ENCODE measurements at places on chromosomes 11 and 22.

DNA sequence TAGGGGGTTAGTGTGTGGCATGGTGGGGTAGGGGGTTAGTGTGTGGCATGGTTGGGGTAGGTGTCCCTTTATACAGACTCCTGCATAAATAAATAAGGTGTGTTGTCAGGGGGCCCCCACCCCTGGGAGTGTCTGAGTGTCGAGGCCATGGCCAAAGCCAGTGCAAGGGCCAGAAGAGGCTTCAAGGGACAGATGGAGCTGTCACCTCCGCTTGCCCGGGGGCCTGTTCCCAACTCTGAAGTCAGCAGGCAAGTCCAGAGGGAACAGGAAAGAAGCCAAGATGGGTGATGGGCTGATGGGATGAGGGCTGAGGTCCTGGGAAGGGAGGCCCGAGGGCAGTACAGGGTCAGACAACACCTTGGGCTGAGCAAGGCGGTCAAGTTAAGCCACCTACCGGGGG is 997.8 kb downstream of the BRD1 start:
- DNase-seq = no peak

GRCh38 chr11:38756537-38756936 is 2158.5 kb upstream of the RAG2 start:
- no peak for DNase-seq

DNA sequence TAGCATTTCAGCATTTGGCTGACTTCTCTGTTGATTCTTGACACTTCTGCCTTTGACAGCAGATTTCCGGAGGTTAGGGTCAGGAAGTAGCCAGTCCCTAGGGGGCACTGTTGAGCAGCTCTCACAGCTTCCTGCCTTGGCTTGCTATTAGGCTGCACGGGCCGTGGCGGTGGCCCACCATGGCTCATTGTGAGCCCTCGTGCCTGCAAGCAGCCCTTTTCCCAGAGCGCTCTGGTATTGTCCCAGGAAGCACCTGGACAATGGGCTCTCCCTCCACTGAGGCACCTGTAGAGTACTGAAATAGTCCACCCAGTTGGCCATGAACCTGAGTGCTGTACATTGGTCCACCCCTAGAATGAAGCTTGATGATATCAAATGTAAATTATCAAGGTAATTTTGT is 100.2 kb upstream of the GAL start:
- DNase-seq = peak; percentile 20

- DNase-seq = no peak
Measured at GRCh38 chr11:131904756-131905155, 534.3 kb downstream of the NTM start.

DNA sequence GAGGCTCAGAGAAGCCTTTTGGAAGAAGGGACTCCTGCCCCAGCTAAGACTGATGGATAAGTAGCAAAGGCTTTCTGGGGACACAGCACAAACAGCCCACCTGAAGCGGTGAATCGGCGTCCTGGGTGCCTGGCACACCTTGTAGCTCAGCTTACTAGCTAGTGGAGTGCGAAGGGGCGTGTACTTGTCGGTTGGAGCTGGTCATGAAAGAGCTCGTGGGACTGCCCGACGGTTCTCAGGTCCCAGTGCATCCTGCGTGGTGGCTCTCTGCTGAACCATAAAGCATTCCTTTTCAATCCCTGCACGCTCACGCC is 690 bp upstream of the UVRAG start:
- no peak for DNase-seq

DNA sequence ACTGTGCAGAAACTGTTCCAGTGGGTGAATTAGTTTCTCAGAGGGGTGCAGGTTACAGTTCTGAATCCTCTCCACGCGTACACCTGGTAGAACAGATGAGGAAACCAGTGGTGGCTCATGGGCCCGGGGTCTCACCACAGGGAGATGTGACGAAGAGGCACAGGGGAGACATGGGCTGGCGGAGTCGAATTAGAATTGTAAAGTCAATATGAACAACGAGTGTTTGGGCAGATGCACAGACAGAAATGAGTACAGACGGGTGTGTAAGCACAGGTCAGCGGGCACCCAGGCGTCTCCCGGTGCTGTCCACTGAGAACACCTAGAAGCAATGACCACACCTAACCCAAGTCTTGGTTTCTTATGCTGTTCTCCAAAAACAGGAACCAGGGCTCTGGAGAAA is 41.8 kb downstream of the GNB1L start:
- DNase-seq = no peak

- DNase-seq = no peak
Measured at GRCh38 chr11:95680169-95680929, 109.2 kb downstream of the FAM76B start.

DNA sequence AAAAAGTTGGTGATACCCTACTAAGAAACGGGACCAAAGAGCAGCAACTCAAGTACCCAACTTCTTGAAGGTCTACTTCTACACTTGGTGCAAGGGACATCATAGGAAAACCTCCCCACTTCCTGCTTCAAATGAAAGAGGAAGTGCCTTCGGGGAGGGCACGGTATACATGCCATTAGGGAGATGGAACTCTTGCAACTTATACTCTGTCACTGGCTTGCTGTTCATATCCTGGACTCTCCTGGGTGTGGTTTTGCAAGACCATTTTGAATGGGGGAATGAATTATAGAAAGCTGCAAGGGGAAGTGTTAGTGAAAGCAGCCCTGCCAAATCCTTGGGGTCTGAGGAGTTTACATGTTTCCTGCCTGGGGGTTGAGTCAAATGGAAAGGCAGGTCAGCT is 41.9 kb downstream of the CSNK2A3 start:
- peak; percentile 11 for DNase-seq

- DNase-seq = no peak
Measured at GRCh38 chr11:64788321-64789215, 10.2 kb upstream of the SF1 start.

- no peak for DNase-seq
Measured at GRCh38 chr22:32743046-32743445, 58.5 kb upstream of the TIMP3 start.

- DNase-seq = no peak
Measured at GRCh38 chr11:92443199-92443598, 218.6 kb downstream of the FAT3 start.

GRCh38 chr22:45832959-45833580 is 143.9 kb downstream of the WNT7B start:
- DNase-seq = no peak

DNA sequence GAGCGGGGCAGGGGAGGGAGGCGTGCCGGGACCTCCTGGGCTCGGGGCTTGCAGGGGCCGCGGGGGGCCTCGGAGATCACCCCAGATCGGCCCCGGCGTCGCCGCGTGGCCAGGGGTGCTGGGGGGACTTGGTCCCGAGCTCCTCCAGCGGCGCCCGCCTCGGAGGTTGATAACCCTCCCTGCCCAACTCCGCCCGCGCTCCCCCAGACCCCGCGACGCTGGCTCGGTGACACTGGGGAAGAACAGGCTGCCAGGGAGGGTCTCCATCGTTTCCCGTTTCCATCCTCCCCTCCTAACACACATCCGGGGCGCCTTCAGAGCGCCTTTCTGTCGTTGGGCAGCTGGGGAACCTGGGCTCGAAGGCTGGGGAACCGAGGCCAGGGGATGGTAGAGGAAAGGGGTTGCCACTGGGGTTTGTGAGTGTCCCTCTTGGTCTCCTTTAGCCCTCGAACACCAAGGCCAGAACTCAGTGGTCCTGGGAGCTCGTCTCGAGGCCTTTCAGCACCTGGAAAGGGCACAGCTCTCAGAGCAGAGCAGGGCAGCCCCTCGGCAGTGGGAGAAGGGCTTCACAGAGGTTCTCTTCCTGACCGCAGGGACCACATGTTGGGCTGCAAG is 431 bp downstream of the SLC37A2 start:
- DNase-seq = no peak

GRCh38 chr11:46271875-46272815 is 5.3 kb upstream of the CREB3L1 start:
- no peak for DNase-seq

- no peak for DNase-seq
Measured at GRCh38 chr22:34019190-34019845, 99.0 kb upstream of the LARGE1 start.

DNA sequence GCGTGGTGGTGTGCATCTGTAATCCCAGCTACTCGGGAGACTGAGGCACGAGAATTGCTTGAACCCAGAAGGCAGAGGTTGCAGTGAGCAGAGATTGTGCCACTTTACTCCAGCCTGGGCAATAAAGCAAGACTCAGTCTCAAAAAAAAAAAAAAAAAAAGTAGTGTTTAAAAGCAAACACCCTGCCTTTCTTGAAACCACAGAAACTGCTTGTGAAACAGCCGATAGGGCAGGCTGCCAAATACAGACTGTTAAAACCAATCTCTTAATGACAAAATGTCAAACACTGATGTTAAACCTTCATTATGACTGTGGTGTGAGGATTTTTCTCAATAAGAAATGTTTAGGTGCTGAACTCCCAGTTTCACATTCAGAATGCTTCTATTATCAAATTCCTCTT is 27.3 kb downstream of the MARK2 start:
- DNase-seq = no peak

- no peak for DNase-seq
Measured at GRCh38 chr11:73869332-73869949, 7.2 kb downstream of the COA4 start.

- DNase-seq = peak; percentile 64
Measured at GRCh38 chr11:36211761-36212430, 77.3 kb downstream of the COMMD9 start.

- DNase-seq = no peak
Measured at GRCh38 chr22:31056986-31057599, 24.0 kb upstream of the SMTN start.

GRCh38 chr11:58927393-58928106 is 11.7 kb upstream of the GLYATL1 start:
- DNase-seq = peak; percentile 9

GRCh38 chr11:70209391-70209912 is 6.4 kb downstream of the FADD start:
- DNase-seq = no peak

GRCh38 chr22:37248251-37248650 is 4.2 kb upstream of the RAC2 start:
- DNase-seq = no peak

GRCh38 chr11:67409261-67409666 is 5.4 kb downstream of the TBC1D10C start:
- no peak for DNase-seq

DNA sequence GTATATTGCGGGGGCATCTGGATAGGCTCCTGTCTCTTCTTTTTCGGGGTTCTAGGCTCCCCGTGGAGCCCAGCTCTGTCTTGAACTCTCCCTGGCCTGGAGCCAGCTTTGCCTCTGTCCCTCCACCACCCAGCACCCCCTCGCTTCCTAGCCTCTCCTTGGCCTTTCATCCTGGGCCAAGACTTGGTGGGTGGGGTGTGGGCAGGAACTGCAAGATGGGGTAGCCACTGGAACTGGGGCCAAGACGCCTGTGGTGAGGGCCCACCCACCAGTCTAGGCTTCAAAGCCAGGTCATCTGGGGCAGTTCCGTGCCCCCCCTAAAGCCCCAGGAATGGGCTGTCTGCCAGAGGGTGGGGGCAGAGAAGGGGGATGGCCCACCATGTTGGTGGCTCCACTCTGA is 1.7 kb upstream of the CRYBB1 start:
- DNase-seq = no peak

DNA sequence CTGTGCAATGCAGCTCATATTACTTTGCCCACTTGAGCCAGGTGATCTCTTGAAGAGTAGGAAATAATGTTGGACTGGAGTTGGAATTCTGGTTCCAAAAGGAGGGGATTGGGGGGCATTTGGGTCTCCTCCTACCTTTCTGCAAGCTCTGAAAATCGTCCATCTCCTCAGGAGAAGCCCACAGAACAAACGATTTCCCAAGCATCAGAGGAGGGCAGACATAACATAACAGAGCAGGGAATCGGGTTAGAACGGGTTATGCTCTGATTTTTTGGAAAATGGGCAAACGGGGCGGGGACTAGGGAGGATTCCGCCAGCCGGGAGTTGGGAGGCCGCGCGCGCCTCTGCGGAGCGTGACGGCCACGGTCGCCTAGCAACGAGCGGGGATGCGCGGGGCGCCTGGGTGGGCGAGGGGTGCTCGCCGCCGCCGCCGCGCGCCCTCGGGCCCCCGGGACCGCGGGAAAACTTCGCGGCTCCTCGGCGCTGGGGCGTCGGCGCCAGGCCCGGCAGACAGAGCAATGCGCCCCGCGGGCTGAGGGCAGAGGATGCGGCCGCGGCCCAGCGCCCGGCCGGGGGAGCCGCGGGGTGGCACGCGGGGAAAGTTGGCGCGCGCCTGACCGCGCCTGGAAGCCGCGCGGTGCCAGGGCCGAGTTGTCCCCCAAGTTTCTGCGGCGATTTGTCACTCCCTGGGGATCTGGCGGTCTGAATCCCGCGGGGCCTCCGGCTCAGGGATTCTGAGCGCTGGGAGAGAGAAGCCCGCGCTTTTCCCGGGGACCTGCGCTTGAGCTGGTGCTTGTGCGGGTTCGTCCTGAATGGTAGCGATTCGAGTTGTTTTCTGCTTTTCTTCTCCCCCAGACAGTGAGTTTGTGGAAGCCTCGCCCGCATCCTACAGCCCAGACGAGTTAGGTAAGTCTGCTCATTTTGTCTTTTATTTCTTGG is 27.8 kb upstream of the AMOTL1 start:
- no peak for DNase-seq

GRCh38 chr22:39490135-39490798 is 11.8 kb upstream of the MIEF1 start:
- DNase-seq = peak; percentile 82

DNA sequence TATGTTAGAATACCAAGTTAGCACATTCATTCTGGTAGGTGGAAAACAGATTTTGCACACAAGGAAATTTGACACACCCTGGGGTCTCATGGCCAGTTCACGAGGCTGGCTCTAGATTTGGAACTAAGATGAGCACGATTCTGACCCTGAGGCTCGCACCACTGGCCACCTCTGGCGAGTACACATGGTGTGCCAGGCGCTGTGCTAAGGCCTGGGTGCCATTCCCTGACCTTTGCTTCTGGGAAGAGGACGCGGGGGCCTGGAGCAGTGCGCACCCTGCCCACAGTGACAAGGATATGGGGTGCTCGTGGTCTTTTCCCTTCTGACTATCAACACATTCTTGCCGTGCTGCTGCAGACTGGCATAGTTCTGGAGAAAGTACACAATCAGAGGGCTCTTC is 29.5 kb upstream of the DMC1 start:
- DNase-seq = no peak

DNA sequence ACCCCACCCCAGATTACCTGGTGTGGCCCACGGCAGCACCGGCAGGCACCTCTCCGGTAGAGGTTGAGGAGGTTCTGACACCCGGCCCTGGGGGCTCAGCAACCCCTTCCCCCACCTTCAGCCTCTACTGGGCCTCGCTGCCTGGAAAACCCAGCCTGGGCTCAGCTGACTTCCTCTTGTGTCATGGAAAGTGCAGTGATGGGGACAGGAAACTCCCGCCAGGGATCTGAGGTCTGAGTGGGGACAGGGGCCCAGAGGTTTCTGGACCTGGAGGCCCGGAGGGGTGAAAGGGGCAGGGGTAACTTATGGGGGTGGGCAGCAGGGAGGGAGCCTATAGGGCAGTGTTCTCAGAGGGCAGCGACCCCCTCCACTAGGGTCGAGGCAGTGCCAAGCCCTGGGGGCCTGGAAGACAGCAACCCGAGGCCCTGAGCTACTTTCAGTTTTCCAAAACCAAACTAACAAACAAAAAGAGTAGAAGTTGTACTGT is 10.0 kb upstream of the CD5 start:
- peak; percentile 28 for DNase-seq

GRCh38 chr22:39627865-39628562 is 57.5 kb downstream of the CACNA1I start:
- DNase-seq = no peak
